Lower leg skin (tissue), 4 donors: ENCODE measurements at places on chromosomes 7 and 10. TPM values are rescaled to one million over a fixed set of nuclear protein-coding genes. Genes with fewer than 3 reads are reported as not detected.

- DNase-seq: no peak
These were observed 10.9 kb upstream of the INPP5A start for GRCh38 chr10:132526676-132527075.

- DNase-seq: no peak
These were observed 80.6 kb downstream of the ETV1 start for GRCh38 chr7:13908667-13909397.

- no peak for DNase-seq
These were observed 11.6 kb downstream of the CFAP43 start for GRCh38 chr10:104220522-104220921.

- DNase-seq: no peak
These were observed 23.5 kb upstream of the ABLIM1 start for GRCh38 chr10:114681542-114681941.

DNA sequence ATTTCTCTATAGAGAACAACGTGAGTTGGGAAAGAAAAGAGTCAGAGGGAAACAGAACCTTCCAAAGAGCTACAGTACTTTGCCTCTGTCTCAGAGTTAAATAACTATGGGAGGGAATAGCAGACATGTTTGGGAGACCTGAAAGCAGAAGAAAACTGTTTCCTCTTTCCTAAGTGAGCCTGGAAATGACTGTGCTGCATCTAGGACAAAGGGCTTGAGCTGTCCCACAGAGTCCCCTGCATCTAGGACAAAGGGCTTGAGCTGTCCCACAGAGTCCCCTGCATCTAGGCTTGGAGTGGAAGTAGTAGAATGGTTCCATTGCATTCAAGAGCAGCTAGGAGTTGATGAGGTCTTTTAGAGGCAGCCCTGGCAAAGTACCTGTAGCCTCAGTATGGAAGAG lies 149.7 kb downstream of the DKK1 start:
- DNase-seq: no peak

DNA sequence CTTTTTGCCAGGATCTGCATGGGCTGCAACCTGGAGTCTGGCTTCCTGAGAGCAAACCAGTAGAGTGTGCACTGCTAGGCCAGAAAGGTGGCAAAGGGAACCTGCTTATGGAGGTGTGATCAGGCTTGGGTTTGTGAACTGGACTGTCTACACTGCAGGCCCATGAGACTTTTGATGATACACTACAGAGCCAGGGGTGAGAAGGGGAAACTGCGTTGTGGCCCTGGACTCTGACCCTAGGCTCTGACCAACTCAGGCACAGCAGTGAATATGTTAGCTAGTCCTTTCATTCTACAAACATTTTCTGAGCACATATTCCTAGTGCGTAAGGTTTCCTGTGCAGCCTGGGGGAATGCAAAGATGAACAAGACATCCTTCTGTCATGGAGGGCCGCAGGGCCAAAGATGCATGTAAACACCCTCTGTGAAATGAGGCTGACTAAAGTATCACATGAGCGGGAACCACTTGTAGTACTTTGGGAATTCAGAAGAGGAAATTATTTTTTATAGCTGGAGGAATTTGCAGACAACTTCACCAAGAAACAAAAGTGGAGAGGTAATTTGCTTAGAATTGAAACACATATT lies 63.8 kb upstream of the HPS1 start:
- DNase-seq: no peak

DNA sequence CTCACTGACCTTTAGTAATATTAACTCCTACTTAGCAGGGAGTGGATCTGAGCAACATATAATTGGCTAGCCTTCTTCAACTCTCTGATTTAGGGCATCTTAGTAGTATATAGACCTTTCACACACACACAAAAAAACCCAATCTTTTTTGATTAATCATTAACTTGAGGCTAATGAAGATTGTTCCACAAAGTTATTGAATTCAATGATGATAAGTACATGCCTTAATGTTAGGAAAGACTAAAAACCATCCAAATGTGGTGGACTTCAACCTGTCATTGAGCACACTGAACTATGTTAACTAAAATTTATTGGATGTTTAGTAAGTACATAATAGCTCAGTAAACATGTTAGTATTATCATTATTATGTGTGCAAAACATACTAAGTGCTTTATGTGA lies 179.4 kb upstream of the SLC25A13 start:
- no peak for DNase-seq

DNA sequence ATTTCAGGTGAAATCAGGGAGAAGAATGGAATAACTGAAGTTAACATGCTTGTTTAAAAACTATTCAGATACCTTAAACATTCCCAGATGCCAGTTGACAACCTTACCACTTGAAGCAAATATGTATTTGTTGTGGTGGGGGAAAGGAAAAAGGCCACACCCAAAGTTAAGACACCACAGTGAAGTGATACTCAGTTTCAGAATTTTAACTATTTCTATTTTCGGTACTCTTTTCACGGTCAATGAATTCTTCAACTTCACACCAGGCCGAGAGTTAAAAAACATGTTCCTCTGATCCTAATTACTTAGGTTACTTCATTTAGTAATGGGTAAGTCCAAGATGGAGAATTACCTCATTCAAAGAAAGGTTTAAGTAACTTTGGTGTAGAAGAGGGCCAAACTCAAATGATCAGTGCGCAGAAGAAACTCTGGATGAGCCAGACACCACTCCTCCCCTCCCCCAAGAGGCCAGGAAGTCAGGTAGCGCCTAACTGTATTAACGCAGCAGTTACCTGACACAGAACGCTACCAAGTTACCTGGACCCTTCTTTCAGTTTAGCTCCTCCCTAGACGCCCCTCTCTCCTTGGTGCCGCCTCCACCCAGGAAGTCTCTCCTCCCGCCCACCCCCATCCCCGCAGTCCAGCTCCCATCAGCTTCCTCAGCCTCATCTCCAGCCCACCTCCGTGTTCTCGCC lies 700 bp downstream of the MTPN start:
- no peak for DNase-seq

The FAM20C gene
- 19.7 TPM for total RNA-seq

GRCh38 chr10:126034586-126034985 lies 138.2 kb downstream of the FANK1 start:
- DNase-seq: no peak

The EVX1 gene
- not detected for total RNA-seq

DNA sequence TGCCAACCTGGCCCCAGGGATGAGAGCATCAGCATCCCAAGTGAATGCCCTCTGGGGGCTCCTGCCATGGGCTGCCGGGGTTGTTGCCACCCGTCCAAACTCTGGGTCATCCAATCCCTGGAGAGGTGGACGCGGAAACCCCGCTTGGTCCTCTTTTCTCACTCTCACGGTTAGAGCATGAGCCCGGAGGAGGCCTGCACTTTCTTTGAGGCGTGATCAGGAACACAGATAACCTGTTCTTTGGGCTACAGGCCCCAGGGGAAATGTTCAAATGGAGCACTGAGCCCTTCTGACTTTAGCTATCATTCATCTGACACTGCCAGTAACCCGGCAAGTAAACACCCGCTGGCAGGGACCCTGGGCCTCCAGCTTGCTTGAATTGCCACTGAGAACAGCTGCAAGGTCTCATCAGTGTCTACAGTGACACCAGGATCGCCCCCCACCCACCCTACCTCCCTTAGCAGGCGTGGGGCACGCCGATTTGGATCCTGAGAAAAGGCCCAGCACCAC lies 29.4 kb upstream of the SLF2 start:
- no peak for DNase-seq

The VAX1 gene
- not detected for total RNA-seq

GRCh38 chr10:45625879-45626278 lies 46.7 kb downstream of the ZFAND4 start:
- no peak for DNase-seq

The ASCC1 gene
- 27.9 TPM for total RNA-seq

The TSPAN33 gene
- total RNA-seq: 8.2 TPM

GRCh38 chr7:131302876-131303707 lies 24.6 kb upstream of the MKLN1 start:
- no peak for DNase-seq

GRCh38 chr7:133958822-133959221 lies 168.3 kb upstream of the LRGUK start:
- no peak for DNase-seq

GRCh38 chr7:42017349-42017986 lies 219.5 kb downstream of the GLI3 start:
- DNase-seq: no peak

GRCh38 chr10:13648425-13648824 lies 61.7 kb downstream of the PRPF18 start:
- DNase-seq: no peak

GRCh38 chr7:151431768-151432311 lies 8.1 kb downstream of the CRYGN start:
- DNase-seq: no peak

DNA sequence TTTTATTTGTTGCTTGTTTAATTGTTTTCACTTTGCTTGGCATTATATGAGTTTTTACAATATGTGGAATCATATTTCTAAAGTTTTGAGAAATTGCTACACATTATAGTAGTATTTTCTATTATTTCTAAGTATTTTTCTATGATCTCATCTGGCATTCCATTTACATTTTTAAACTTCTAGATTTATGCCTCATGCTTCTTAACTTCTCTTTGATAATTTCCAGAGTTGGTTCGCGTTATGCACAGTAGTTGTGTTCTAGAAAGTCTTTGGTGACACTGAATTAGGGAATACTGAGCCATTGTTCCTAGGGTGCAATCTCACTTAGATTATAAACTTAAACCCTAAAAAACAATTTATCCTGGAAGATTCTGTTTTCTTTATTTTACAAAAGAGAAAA lies 129.2 kb downstream of the GNAI1 start:
- no peak for DNase-seq

GRCh38 chr7:151374726-151375125 lies 33.1 kb downstream of the NUB1 start:
- no peak for DNase-seq

DNA sequence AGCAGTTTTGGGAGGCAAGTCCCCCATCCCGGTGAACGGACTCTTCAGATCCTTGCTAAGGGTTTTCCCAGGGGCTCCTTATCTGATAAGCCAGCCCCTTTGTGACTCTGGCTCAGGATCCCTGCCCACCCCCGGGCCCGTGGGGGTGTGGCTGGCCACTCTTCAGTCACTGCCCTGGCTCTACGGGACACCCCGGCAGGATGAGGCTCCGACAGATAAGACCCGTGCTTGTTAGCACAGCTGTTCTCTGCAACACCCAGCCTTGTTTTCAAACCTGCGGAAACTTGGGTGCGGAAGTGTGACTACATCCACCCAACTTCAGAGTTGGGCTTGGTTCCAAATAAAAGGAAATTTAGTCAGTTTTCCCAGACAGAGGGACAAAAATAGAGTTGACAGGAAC lies 66.7 kb upstream of the PODXL start:
- DNase-seq: no peak

DNA sequence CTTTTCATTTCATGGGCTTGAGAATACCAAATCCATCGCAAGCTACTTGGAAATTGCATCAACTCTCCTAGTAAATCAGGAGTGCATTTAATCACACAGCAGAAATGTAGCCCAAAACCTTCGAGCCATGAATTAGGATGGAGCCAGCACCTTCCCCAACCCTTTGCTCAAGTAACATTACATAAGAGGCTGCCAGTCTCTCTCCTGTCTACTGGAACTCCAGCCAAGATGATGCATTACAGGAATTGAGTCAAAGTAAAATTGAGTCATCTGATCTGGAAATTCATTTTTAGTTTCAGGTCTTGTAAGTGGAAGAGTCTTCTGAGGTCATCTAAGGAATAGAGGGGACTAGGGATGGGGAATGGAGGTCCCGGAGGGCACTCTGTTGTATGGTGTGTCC lies 69.7 kb upstream of the FHIP2A start:
- no peak for DNase-seq

GRCh38 chr7:134873253-134873652 lies 93.8 kb downstream of the CALD1 start:
- no peak for DNase-seq

DNA sequence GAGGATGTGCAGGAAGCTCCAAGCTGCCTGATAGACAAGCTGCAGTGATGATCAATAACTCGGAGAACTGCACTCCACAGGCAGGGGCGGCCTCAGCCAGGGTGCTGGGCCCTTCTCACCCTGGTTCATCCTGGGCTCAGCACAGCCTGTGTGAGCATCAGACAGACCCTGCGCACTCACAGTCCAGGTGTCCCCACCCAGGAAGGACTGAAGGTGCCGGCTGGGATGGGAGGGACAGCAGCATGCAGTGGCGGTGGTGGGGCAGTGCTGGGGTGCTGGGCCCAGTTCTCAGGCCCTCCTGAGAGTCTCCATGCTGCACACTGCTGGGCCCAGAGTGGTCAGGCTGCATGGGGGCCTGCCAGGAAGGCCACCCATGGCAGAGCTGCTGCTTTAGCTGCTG lies 74.1 kb downstream of the ITIH5 start:
- DNase-seq: no peak

The FANK1 gene
- total RNA-seq: 4.0 TPM

DNA sequence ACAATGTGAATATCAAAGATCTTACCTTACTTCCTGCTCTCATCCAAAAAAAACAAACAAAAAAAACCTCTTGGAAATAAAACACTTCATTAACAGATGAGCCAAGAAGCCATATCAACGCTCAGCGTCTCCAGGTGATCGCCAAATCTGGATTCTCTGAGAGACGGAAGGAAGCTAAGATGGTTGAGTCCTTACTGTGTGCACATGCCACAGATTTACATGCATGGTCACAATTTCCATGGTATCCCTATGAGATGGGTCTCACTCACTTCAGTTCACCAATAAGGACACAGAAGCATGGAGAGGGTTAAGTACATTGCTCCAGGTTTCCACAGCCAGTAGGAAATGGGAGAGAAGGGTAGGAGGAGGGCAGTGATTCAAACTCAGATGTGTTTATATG lies 1.0 kb downstream of the AOAH start:
- no peak for DNase-seq

DNA sequence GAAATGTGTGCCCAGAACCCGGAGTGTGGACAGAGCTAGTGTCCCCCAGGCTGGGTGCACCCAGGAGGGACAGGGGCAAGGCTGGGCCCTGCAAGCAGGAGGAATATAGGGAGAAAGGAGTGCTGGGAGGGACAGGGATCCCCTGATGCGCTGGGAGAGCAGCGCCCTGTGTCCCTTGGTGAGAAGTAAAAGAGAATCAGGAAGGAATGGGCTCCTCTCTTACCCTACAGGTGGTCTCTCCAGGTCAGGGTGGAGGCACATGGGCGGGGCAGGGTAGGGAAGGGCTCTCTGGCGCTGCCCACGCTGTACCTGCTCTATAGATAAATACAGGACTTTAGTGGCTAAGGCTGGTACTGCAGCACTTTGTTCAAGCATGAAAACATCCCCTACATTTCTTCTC lies 753.8 kb downstream of the GRID1 start:
- peak; percentile 54 for DNase-seq

The ZNF117 gene
- 3.9 TPM for total RNA-seq

DNA sequence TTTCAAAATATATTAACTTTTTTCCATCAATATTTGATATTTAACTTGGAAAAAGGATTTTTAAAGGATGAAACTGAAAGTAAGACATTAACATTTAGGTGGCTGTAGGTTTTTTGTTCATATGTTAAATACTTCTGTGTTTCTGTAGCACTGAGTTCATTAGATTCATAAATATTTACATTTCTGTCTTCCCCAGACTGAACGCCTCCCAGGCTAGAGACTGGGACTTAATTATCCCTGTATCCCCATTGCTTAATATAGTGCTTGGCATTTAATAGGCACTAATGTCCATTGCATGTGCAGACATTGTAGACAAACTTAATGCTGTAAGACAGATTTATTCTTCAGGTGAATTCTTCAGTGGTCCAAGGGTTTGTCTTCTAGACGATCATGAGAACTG lies 7.4 kb downstream of the PTPN12 start:
- no peak for DNase-seq

The ZNF804B gene
- total RNA-seq: not detected
